ENCODE measurements at places on chromosomes 5 and 9.
A peak's percentile ranks its signal among the peaks of the same experiment; 100 is the strongest.

DNA sequence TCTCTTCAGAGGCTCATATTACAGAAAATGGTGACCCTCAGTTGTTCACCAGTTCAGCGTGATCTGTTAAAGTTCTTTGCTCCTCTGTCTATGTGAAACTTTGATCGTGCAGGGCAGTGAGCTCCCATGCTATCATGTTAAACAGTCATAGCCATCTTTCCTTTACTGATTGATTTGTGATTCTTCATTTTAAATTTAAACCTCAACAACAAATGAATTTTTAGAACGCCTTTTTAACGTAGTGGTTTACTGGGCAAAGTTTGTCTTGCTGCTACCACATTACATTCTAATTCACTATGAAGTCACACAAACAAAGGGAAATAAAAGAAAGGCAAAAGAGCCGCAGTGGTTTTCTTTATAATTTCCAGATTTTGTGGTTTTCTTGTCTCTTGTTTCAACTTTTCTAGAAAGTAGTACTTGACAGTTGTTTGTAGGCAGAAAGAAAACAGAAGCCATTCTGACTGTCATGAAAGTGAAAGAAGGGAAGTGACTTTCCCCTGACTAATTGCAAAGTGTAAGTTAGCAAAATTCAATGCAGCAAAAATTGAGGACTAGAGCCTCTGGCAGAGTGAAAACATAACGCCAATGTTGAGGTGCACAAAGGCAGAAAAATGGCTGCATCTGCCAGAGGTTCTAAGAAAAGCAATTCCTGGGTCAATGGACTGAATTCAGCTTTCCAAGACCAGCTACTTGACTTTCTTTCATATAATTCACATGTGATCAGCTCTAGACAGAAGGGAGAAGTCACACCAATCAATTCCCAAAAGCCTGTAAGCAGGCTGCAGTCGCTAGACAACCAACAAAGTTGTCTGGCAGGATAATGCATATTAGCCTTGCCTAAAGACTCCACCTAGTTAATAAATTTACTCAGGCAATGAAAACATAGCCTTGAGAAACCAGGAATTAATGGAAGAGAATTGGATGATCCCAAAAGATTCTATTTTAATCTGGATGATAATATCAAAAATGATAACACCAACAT, 7.1 kb upstream of the IFNA6 start:
- DNase-seq = no peak

GRCh38 chr9:37944266-37944650, 40.3 kb upstream of the SLC25A51 start:
- DNase-seq = no peak

GRCh38 chr9:2621722-2622460, at the start of gene VLDLR:
Gene VLDLR (plus strand): TSS chr9:2621787. CDS start chr9:2622190, 403 bp downstream.
- DNase-seq = no peak

GRCh38 chr9:34985311-34985899, 4.1 kb upstream of the DNAJB5 start:
- DNase-seq = no peak

DNA sequence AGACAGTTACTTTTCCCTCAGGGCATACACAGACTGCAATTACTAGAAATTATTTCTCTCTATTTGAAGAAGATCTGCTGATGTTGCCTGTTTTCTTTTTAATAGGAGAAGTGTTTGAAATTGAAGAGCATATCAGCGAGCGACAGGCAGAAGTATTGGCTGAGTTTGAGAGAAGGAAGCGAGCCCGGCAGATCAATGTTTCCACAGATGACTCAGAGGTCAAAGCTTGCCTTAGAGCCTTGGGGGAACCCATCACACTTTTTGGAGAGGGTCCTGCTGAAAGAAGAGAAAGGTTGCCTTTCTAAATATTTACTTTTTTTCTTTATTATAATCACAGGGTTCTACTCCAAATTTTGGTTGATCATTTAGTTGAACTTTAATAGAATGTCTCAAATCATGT, 3.4 kb downstream of the PRPF4 start:
- DNase-seq = no peak

DNA sequence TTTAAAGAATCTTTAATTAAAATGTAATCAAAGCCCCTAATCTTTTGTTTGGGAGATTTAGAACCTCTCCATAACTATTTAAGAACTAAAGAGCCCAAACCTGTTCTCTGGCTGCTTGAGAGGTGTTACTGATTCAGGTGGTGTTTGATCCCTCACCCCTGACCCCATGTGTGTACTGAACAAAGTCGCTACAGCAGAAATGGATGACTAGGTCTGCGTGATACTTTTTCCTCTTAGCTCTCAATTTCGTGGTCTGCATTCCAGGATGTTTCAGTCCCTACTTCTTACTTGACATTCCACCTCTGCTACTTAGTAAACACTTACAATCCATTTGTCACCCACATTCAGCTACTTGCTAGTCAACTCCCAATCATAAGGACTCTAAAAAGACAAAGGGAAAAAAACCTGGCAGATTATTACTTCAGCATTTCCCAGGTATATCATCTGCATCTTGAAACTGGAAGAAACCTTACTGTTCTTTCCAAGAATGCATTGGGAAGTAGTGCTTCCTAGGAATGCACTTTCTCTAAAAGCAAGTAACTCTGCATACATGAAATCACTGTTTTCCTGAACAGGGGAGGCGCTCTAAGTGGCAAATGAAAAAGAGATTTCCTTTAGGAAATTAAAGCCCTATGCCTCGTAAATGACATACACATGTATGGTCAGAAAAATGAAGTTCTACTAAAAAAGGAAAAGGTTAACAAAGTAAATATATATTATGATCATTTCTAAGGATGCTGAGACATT, 1091.6 kb downstream of the PTPRD start:
- DNase-seq = no peak

- DNase-seq = no peak
Observed at GRCh38 chr5:95619514-95620029, 315 bp upstream of the GPR150 start.

- DNase-seq = no peak
Observed at GRCh38 chr5:62791059-62791458, 212.4 kb downstream of the LRRC70 start.

DNA sequence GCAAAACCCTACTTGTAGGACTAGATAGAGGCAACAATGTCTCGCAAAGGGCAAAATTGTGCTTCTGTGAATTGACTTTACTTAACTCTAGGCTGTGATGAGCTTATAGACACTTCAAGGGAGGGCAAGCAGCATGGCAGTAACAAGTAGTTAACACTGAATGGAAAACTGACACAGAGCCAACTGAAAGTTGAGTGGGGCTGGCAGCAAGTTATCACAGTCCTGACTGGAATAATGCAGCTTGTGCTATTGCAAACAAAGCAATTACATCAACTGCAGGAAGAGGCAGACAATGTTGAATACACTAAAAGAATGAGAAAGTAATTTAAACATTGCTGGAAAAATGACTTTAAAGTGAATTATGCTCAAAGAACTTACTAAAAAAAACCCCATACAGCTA, 62.2 kb downstream of the RNF38 start:
- DNase-seq = no peak

- DNase-seq = no peak
Observed at GRCh38 chr9:82920154-82920553, 142.8 kb downstream of the RASEF start.

- DNase-seq = no peak
Observed at GRCh38 chr9:23606107-23606506, 219.9 kb downstream of the ELAVL2 start.

DNA sequence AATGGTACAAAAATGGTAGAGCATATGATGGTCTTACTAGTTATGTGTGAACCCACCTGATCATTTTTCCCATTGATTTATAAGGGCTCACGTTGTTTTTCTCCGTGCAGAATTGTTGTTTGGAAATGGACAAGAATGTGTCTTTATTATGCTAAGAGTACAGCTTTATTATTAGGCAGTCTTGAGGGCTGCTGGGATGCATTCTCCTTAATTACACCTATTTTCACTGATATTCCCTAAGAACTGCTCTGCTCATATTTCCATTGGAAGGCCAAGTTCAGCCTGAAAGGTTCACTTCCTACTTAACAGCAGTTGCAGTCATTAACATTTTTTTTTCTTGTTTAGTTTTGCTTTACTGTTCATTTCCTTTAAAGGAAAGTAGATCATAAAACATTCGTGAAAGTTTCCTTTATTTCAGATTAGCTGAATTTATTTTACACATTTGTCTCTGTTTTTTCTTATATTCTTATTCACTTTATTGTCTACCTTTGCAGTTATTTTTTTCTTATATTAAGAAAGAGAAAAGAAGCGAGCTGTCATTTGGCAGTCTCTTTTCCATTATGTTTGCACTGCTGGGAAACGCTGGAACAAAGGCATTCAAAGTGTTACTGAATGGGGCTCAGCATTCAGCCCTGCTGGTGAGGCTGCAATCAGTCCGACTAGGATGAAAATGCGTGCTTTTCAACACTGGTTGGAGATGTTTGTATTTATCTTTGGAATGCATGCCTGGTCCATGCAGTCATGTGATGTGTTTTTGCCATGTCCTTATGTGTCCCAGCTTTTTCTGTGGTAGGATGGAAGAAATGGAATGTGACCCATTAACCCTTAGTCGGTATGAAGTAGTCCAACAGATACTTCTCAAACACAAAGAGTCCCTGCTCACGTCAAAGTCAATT, 602.7 kb upstream of the ZNF608 start:
- DNase-seq = no peak

DNA sequence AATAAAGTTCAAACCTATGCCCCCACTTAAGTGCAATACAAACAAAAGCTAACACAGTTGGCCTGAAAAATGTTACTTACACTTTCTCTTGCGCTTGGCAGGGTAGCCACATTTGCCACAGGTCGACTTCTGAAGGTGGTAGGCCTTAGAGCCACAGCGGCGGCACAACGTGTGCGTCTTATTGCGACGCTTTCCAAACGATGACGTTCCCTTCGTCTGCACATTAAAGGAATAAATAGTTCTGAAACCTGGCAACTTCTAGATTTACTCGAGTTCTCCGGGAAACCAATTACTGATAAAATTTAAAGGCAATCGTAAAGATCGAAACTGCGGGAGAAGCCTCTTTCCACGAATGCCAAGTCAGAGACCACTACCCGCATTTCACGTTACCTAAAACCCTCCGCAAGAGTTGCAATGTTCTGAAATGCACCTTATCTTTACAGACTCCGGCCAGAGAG, 602 bp downstream of the RPL37 start:
- no peak for DNase-seq

DNA sequence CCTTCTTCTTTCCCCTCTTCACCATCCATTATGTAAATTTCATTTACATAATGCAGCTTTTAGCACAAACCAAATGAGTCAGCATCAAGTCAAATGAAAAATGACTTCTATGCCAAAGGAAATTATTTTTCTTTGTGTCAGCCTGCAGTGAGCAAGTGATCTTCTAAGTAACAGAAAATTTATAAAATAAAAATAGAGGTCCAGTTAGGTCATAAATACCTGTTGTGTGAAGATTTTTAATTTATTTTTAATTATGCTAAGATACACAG, 16.7 kb upstream of the THG1L start:
- no peak for DNase-seq

DNA sequence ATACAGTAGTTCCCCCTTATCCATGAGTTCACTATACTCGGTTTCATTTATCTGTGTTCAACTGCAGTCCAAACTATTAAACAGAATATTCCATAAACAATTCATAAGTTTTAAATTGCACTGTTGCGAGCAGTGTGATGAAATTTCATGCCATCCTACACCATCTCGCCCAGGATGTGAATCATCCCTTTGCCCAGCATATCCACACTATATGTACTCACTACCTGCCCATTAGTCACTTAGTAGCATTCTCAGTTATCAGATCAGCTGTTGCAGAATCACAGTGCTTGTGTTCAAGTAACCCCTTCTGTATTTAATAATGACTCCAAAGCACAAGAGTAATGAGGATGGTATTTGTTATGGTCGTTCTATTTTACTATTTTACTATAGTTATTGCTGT, 51.5 kb downstream of the SHOC1 start:
- peak; percentile 89 for DNase-seq

GRCh38 chr9:36928670-36929349, 105.3 kb downstream of the PAX5 start:
- DNase-seq = no peak

- no peak for DNase-seq
Observed at GRCh38 chr9:137606005-137606621, 627 bp downstream of the ARRDC1 start.
